CD4-positive, alpha-beta T cell treated with Interleukin-4 for 1 hour (primary cell): ENCODE measurements at places on chromosomes 1 and 21.

GRCh38 chr21:32728456-32728839 is 635 bp upstream of the SYNJ1 start:
- DNase-seq, result no peak

DNA sequence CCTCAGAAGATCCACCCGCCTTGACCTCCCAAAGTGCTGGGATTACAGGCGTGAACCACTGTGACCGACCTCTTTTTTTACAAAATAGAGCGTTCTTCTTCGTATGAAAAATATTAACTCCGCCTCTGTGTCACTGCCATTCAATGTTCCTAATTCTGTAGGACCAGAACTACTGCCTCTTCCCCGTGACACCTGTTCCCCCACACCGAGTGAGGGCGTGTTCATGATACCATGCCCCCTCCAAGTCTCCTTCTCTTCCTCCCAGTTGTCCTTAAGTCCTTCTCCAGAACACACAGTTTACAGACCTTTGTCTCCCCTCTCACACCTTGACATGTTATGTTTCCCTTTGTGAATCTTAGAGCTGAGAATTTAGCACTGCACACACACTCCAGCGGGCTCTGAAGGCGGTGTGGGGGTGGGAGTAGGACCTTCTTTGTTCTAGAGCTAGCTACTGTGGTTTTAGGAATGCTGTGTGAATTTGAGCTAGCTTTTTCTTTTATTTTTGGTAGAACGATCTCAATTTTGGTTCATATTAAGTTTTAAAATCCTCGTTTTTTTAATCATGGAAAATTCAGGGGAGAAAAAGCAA is 82.4 kb upstream of the LPGAT1 start:
- DNase-seq, result no peak

DNA sequence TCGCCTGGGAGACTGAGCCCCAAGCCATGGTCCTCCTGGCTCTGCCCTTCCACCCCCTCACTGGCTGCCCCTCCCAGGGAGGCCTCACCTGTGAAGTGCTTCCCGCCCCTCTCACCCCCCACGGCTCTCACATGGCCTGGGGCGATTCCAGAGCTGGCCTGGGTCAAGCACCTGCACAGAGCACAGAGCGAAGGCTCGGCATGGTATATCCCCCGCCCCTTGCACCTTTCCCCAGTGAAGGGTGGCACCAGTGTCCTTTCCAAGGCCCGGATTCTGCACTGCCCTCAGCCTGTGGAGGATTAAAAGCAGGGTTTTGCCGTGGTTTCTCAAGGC is 1.1 kb upstream of the AJAP1 start:
- no peak for DNase-seq

GRCh38 chr1:210143465-210144062 is 89.0 kb upstream of the SERTAD4 start:
- peak; percentile 29 for DNase-seq

DNA sequence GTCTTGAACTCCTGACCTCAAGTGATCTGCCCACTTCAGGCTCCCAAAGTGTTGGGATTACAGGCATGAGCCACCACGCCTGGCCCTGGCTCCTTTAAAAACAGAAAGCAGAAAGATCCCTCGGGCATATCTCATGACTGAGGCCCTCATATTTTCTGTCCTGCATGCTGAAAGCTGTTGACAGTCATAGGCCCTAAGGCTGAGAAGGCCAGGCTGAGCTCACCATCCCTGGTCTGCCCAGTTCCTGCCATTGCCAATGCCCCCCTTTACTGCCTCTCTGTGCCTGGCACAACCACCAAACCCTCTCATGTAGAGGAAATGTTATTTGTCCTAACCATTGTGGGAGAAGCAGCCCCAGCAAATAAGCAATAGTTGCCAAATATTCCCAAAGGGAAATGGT is 12.7 kb downstream of the CD34 start:
- DNase-seq, result no peak
